ENCODE measurements at places on chromosomes 5 and 9.

DNA sequence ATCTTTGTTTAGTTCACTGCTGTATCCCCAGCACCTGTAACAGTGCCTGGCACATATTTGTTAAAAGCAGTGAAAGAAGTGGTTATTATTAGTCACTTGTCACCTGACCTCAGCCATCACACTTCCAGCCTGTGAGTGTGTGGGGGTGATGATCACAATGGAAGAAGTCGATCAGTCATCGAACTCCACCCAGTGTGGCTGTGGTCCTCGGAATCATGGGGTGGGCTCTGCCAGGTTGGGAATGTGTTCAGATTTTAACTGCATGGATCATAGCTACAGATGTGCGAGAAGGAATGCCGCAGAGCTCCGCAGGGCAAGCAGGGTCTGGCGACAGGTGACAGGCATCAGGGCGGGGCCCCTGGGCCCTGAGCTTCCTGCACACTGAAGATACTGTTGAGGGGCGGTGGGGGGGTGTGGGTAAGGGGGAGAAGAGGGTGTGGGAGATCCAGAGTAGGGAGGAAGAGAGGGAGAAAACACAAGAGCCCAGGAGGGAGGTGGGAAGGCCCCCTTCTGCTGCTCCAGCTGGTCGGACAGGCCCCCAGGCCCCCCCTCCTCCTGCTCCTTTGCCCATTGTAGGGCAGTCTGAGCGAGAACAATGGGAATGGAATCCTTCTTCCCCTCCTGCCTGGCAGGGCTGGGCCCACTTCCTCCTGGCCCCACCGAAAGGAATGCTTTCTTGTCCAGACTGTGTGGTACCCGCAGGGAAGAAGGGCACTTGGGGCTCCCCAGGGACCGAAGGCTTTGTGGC lies 89.6 kb downstream of the SPRY4 start:
- DNase-seq = no peak

- DNase-seq = no peak
Measured at GRCh38 chr9:68978066-68978465, 35.8 kb downstream of the PRKACG start.

GRCh38 chr5:1824903-1825841 lies 24.0 kb downstream of the NDUFS6 start:
- DNase-seq = no peak

- DNase-seq = no peak
Measured at GRCh38 chr5:58674070-58674469, 91.2 kb downstream of the RAB3C start.

DNA sequence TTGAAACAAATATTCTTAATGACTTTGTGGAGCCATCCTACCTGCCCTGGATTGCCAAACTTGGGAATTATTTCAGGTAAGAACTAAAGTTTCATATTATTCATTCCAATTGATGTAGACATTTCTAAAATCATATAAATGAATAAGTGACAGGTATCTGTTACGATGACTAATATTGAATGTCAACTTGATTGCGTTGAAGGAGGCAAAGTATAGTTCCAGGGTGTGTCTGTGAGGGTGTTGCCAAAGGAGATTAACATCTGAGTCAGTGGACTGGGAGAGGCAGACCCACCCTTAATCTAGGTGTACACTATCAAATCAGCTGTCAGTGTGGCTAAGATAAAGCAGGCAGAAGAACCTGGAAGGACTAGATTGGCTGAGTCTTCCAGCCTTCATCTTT lies 1688.4 kb upstream of the CDH9 start:
- no peak for DNase-seq

DNA sequence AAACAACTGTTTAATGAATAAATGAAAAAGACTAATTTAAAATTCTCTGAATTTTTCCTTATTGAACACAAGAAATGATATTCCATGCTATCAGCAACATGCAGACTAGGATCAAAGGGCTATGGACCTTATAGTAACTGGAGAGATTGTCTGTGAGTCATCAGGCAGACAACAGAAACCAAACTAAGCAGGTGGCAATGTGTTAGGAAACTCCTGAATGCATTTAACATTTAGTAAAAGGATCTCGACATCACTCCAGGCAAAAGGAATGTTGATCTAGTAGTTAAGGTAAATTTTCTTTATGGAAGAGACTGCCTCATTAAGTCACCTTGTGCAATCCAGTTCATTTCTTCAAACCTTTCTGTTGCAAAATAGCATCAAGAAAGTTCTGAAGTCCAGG lies 58.4 kb downstream of the ARL15 start:
- no peak for DNase-seq

- peak; percentile 27 for DNase-seq
Measured at GRCh38 chr5:145936401-145937131, at the start of gene SH3RF2. SH3RF2 (plus strand) TSS chr5:145936578; CDS start chr5:145937929, 1,351 bp downstream.

DNA sequence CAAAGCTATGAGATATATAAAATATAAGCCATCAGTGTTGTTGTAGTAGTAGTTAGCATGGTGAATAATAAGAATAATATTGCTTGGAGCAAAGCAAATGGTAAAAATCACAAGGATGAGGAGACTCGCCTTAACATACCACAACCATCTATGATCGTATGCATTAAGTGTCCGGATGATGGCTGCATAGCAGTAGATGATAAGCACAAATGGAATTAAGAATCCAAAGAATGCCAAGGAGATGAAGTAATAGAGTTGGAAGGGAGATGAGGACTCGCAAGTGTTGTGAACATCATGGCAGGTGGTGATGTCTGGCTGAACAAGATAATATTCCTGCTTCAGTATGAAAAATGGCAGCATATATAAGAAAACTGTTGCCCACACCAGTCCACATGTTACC lies 5.5 kb downstream of the F2RL2 start:
- DNase-seq = no peak

DNA sequence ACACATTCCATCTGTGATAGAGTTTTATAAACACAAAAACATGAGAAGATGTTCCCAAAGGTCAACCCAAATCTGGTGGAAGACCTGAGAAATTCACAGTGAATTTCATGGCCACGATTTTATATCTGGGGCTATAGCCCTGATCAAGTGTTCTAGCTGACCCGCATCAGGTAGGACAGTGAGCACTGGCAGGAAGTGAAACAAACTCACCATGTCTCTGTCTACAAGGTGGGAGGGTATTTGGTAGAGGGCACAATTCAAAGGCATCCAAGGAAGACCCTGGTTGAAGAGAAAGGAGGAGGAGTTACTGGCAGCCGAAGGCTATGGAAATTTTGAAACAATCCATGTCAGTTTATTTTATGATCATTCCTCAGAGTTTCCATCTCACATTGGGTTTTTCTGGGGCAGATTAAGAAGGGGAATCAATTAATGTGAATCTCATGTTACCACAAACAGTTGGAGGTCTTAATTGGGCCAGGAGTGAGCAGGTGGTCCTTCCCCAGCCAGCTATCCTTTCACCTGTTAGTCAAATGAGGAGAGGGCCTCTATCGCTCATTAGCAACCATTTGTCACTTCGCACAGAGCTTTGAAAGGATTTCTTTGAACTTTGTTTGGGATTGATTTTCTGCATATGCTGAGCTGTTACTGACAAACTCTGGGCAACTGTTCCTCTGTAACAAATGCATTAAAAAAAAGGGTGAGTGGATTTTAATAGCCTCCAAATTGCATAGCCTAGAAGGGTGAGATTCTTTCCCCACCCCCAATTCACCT lies 612.0 kb upstream of the CLINT1 start:
- no peak for DNase-seq

DNA sequence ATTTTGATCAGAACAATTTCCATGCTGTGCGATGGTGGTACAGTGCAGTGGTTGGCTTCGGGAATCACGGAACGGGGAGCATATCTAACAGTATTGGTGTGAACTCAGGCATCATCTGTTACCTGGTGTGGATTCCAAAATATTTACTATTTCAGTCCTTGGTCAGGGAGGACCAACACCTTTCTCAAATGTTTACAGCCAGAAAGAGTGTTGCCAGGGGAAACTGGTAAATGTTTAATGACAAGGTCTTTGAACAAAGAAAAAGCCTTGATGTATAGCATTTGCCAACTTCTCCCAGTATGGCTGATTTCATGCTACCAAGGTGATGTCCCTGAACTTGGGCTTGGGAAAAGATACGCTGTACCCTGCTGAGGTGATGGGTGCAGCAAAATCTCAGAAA lies 145.6 kb upstream of the POC5 start:
- no peak for DNase-seq

DNA sequence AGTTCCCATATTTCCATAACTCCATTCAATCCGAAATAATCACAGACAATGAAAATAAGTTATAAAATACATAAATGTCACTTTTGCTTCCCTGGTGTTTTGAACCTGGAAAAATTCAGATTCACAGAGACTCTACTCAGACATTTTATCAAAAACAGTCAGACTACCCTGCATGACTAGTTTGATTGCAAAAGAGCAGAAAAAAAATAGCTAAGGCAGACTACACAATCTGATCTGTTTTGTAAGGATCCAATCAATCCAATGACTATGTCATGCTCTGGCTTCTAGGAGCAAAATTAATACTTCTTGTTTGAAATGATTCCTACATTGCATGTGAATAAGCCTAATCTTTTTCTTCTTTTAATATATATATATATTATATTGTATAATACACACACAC lies 1262.6 kb downstream of the EFNA5 start:
- DNase-seq = no peak

GRCh38 chr9:886886-887285 lies 45.4 kb downstream of the DMRT1 start:
- DNase-seq = no peak

GRCh38 chr5:69261034-69261433 lies 26.3 kb downstream of the CDK7 start:
- no peak for DNase-seq

DNA sequence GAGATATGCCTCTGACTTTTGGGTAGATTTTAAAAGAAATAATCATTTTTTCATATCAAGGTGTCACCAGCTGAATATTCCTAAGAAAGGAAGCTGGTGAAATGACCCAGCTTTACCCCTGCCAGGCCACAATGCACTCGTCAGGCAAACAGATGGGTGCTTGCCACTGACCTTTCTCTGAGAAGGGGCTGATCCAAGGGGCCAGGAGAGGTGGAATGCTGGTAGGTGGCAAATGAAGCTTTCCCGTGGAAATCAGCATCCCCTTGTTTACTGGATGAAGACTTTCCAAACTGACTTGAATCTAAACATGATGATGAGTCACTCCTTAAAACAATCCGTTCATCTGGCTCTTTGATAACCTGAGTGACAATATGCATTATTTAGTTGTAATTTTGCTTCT lies 44.3 kb upstream of the PLPP6 start:
- no peak for DNase-seq

- no peak for DNase-seq
Measured at GRCh38 chr5:3197304-3198073, 398.1 kb upstream of the IRX1 start.

- DNase-seq = no peak
Measured at GRCh38 chr5:173537228-173537627, 79.2 kb downstream of the BOD1 start.

DNA sequence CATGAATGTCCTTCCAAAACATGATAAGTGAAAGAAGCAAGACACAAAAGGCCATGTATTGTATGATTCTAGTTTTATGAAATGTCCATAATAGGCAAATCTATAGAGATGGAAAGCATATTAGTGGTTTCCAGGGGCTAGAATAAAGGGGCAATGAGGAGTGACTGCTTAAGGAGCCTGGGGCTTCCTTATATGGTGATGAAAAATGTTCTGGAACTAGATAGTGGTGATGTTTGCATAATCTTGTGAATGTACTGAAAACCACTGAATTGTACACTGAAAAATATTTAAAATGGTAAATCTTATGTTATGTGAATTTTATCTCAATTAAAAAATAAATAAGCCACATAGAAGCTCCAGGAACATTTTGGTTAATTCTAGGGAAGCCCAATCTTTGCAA lies 144.4 kb upstream of the ANKRD55 start:
- no peak for DNase-seq

- no peak for DNase-seq
Measured at GRCh38 chr9:68869022-68869421, 144.9 kb downstream of the PRKACG start.

- no peak for DNase-seq
Measured at GRCh38 chr9:87309236-87309635, 188.4 kb upstream of the DAPK1 start.

DNA sequence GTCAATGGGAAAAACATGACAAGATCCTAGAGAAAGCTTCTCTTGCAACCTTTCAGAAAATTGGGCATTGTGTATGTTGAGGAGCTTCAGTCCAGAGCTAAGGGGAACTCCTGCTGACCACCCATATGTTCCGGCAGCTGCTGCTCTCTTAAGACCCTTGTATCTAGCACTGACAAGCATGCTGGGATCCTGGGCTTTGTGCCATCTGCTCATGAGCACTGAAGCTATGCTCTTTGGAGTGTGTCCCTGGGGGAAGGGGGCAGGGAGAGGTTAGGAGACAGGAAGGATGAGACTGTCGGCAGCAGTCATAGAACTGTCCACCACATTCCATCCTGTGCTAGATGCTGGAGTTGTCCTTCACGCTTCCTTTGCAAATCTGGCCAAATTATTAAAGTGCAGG lies 109.3 kb downstream of the JAKMIP2 start:
- no peak for DNase-seq

- DNase-seq = no peak
Measured at GRCh38 chr5:155700333-155700732, 626.6 kb upstream of the SGCD start.

DNA sequence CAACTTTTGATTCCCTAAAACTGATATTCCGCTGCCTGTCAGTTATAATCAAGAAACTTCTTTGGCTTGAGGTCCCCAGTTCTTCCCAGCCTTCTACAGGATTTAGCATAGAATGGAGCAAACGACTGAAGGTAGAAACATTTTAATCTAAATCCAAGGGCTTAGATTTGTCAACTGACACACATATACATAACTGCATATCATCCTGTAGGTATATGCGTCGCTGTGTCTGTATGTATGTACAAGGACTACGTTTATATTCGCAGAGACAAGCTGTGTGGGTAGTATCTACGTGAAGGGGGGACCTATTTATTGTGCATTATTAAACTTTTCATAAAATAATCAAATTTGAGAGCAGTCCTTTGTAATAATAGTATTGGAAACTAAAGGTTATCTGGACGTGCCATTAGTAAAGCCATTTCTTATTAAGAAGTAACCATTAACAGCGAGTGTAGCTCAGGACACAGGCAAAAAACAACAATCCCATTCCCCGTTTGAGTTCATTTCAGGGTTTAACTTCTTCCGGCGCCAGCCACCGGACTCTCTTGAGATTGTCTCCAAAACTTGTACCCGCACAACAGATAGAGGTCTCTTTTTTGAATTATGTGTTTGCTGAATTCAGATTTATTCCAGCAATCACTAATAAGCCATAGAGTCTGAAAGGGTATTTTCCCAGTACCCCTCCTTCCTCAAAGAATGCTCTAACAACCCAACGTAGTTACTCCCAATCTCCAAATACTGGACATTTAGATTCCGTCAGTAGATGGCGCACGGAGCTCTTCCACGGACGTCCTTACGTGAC lies 2.1 kb upstream of the MLLT3 start:
- DNase-seq = no peak

DNA sequence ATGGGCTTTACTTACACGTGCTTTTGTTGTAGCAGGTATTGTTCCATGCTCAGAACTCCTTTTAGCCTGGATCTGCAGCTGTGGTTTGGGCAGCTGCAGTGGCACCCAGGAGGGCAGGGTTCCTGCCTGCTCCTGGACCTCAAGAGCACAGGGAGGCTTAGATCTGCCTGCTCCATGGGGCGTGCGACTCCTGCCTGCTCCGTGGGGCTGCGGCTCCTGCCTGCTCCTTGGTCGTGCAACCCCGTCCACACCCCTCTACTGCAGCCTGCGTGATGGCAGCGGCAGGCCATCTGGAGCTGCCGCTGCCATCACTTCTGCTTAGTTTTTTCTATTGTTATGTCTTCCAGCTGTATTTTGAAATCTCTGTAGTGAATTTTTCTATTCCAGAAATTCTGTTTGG lies 11.7 kb upstream of the UGT3A2 start:
- no peak for DNase-seq

All from mesothelial cell of epicardium (in vitro differentiated cells).